ENCODE measurements at places on chromosomes 12 and 14. TPM values are rescaled to one million over a fixed set of nuclear protein-coding genes. Genes with fewer than 3 reads are reported as not detected.

The COCH gene
- 32.2 TPM for total RNA-seq

GRCh38 chr14:85572845-85573244, 42.9 kb downstream of the FLRT2 start:
- peaks cover 13% of the 10 kb centered on the region for H3K4me1 ChIP-seq
- no peaks in the 10 kb centered on the region for H3K27me3 ChIP-seq
- DNase-seq, result no peak
- H3K27ac ChIP-seq, result no peak overlapping the region

GRCh38 chr12:46942579-46942978, 116.8 kb upstream of the SLC38A4 start:
- no peaks in the 10 kb centered on the region for H3K4me1 ChIP-seq
- H3K4me3 ChIP-seq, result no peak overlapping the region
- DNase-seq, result no peak
- H3K27me3 ChIP-seq, result no peaks in the 10 kb centered on the region

The DYNC1H1 gene
- 349 TPM for total RNA-seq

GRCh38 chr12:110266980-110267620, 13.9 kb upstream of the ATP2A2 start:
- H3K27ac ChIP-seq, result no peak overlapping the region
- no peaks in the 10 kb centered on the region for H3K27me3 ChIP-seq
- H3K36me3 ChIP-seq, result no peaks in the 10 kb centered on the region
- H3K4me3 ChIP-seq, result no peak overlapping the region
- H3K4me1 ChIP-seq, result peaks cover 26% of the 10 kb centered on the region
- DNase-seq, result no peak

- H3K4me3 ChIP-seq, result no peak overlapping the region
- no peak overlapping the region for H3K27ac ChIP-seq
- H3K27me3 ChIP-seq, result no peaks in the 10 kb centered on the region
- H3K36me3 ChIP-seq, result no peaks in the 10 kb centered on the region
- no peaks in the 10 kb centered on the region for H3K4me1 ChIP-seq
These were observed 15.4 kb upstream of the PAPLN start for GRCh38 chr14:73221945-73222344.

Data from Caco-2 (cell line).